ENCODE measurements at places on chromosomes 5 and 9.

DNA sequence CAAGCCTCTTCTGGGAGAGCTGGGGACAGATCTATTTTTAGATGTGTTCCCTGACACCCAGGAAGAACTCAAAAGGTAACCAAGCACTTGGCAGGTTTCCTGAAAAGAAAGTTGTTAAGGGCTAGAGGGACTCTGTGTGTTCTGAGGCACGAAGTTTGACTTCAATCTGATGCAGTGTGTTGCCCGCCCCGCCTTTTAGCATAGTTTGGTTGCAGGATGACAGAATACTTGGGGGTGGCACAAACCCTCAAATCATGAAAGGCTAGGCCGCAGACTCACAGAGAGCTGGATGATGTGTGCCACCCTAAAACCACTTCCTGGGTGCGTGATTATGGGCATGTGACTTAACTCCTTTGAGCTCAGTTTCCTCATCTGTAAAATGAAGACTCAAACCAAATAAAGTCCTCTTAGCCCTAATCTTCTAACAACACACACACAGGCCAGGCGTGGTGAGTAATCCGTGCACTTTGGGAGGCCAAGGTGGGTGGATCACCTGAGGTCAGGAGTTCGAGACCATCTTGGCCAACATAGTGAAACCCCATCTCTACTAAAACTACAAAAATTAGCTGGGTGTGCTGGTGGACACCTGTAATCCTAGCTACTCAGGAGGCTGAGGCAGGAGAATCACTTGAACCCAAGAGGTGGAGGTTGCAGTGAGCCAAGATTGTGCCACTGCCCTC is 12.8 kb upstream of the NDFIP1 start:
- DNase-seq = no peak

DNA sequence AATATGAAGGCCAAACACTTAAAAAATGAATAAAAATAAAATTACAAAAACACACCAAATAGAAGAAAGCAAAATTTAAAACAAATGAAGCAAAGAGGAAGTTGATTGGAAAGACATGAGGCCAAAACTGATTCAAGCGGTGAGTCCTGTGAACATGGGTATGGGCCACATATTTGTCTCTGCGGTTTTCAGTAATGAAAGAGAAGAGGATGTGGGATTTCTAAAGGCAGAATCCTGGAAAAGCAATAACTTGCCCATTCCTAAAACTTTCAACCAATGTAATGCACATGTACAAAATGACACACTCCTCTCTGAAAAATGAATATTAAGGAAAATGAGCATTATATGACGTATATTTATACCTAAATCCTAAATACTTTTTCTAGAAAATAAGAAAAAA is 263.7 kb downstream of the SEMA5A start:
- DNase-seq = no peak

DNA sequence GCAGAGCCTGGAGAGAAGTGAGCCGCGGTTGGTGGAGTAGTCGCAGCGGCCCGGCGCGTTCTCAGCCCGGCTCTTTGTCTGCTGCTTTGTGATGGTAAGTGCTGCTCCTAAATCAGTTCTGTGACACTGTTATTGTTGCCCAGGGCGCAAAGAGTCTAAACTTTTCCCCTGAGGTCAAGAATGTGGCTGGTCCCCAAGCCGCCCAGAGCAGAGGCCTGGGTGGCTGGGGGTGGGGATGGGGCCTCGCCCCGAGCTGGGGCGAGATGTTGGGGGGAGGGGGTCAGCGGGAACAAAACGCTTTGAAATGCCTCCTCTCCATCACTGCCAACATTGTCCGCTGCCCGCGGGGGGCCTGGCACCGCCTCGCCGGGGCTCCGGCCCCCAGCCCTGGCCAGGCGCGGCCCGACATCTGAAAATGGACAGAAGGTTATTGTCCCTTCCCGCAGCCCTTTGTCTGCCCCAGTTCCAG is 11.7 kb upstream of the CERCAM start:
- DNase-seq = no peak

- DNase-seq = no peak
Measured at GRCh38 chr5:137481596-137481995, 17.5 kb downstream of the SPOCK1 start.

- no peak for DNase-seq
Measured at GRCh38 chr5:179820127-179820482, 600 bp upstream of the SQSTM1 start.
